ENCODE measurements at places on chromosomes 12 and 14. TPM values are rescaled to one million over a fixed set of nuclear protein-coding genes. Genes with fewer than 3 reads are reported as not detected.
A peak's percentile ranks its signal among the peaks of the same experiment; 100 is the strongest.

The C14orf39 gene
- 2.1 TPM for total RNA-seq

The GPR68 gene
- total RNA-seq: 0.50 TPM

DNA sequence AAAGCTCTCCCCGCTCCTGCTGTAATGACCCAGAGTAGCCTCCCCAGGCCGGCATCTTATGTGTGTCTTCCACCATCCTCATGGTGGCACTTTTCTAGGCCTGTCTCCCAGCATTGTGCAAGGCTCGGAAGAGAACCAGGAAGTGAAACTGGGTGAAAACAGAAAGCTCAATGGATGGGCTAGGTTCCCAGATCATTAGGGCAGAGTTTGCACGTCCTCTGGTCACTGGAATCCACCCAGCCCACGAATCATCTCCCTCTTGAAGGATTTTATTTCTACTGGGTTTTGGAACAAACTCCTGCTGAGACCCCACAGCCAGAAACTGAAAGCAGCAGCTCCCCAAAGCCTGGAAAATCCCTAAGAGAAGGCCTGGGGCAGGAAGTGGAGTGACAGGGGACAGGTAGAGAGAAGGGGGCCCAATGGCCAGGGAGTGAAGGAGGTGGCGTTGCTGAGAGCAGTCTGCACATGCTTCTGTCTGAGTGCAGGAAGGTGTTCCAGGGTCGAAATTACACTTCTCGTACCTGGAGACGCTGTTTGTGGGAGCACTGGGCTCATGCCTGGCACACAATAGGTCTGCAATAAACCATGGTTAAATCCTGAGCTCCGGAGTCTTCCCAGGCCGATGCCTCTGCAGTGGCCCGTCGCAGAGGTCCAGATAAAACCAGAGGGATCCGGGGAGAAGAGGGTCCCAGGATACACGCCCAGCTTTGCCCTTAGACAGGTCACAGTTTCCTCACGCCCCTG is 15.6 kb downstream of the ACVRL1 start:
- peak; percentile 20 for DNase-seq

GRCh38 chr12:103846415-103846814 is 5.4 kb upstream of the NT5DC3 start:
- no peak for DNase-seq

- DNase-seq: peak; percentile 85
These were observed 30.7 kb upstream of the ESR2 start for GRCh38 chr14:64324895-64325294.

All from astrocyte (in vitro differentiated cells and primary cell).